Foreskin keratinocyte (primary cell): ENCODE measurements at places on chromosomes 7 and 10. TPM values are rescaled to one million over a fixed set of nuclear protein-coding genes. Genes with fewer than 3 reads are reported as not detected.

The CEP55 gene
- 58.5 and 78.4 TPM in 2 replicates for total RNA-seq

The TIAL1 gene
- total RNA-seq: 107 and 116 TPM in 2 replicates

The UBE2D1 gene
- 16.4 and 16.6 TPM in 2 replicates for total RNA-seq

The MRPS17 gene
- 16.6 and 19.1 TPM in 2 replicates for total RNA-seq

The GATAD1 gene
- total RNA-seq: 11.7 and 13.6 TPM in 2 replicates

The TCTN3 gene
- 29.8 and 33.9 TPM in 2 replicates for total RNA-seq

The TMEM243 gene
- 24.9 and 25.2 TPM in 2 replicates for total RNA-seq

The CTAGE8 gene
- 4.7 and 5.1 TPM in 2 replicates for total RNA-seq

The BBIP1 gene
- 20.7 and 22.5 TPM in 2 replicates for total RNA-seq

The INA gene
- total RNA-seq: 0.85 and 1.5 TPM in 2 replicates

The MYO3A gene
- total RNA-seq: not detected in 2 replicates

The LIPK gene
- total RNA-seq: not detected in 2 replicates

The CYP2C8 gene
- 0.07 TPM in 1 of 2 replicates, not detected in the other for total RNA-seq

The PRF1 gene
- not detected in 2 replicates for total RNA-seq

The EPHA1 gene
- 35.0 and 38.9 TPM in 2 replicates for total RNA-seq

The SCD gene
- total RNA-seq: 1,312 and 1,467 TPM in 2 replicates

GRCh38 chr10:80382989-80383388 is 25.4 kb upstream of the PRXL2A start:
- DNase-seq: peak; percentile 22

- DNase-seq: no peak
Observed at GRCh38 chr10:127039435-127039834, 134.2 kb downstream of the DOCK1 start.

- DNase-seq: no peak
Observed at GRCh38 chr10:1335642-1336041, 279.5 kb downstream of the WDR37 start.

DNA sequence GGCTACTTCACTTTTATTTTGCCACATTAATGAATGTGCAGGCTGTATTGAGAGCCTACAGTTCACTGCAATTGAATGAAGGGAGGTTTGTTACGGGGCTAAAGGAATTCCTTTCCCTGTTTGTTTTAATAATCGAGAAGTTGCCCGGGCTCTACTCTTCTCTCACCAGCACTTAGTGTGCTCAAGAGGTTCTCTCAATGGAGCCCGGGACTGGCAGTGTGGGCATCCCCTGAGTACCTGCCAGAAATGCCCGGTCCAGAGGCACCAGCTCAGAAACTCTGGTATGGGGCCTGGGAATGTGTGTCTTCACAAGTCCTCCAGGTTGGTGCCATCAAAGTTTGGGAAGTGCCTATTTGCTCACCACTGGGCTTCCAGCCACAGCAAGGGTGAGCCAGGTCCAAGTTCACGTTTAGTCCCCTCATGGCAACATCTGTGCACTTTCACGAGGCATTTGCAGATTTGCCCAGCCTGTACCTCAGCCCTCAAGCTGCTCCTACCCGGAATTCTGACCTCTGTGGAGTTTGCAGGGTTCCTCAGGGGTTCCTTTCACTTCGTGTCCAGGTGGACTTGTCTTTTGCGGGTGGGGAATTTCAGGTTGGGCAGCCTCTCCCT is 622.4 kb downstream of the SDK1 start:
- no peak for DNase-seq

GRCh38 chr10:35639021-35639727 is 2.9 kb downstream of the FZD8 start:
- DNase-seq: no peak

DNA sequence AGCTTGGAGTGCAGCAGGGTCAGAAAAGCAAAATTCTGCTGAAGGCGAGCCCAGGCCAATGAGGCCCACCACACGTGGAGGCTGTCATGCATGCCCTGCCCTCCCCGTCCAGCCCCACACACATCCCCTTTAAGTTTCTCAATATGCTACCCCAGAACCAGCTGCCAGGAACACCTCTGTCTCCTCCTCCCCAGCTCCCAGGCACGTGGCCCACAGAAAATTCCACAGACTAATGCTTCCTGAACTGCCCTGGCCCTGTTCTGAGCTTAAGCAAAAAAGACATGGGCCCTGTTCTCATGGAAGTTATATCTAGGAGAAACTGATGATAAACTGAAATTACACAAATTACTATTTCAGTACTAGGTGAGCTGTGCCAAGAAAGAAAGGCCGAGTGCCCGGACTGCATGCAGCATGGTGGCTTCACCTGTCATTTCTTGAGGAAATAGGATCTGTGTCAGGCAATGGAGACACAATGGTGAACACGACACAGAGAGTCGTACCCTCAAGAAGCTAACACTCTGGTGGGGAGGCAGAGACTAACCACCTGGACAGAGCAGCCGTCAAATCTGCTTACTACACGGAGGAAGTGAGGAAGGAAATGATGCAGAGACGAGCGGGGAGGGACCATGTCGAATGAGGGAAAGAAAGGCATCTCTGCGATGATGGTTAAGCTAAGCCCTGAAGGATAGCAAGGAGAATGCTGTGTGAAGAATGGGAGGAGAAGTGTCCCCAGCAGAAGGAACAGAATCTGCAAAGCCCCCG is 44.5 kb downstream of the PODXL start:
- DNase-seq: no peak

GRCh38 chr10:501596-501995 is 187.9 kb downstream of the DIP2C start:
- peak; percentile 74 for DNase-seq

DNA sequence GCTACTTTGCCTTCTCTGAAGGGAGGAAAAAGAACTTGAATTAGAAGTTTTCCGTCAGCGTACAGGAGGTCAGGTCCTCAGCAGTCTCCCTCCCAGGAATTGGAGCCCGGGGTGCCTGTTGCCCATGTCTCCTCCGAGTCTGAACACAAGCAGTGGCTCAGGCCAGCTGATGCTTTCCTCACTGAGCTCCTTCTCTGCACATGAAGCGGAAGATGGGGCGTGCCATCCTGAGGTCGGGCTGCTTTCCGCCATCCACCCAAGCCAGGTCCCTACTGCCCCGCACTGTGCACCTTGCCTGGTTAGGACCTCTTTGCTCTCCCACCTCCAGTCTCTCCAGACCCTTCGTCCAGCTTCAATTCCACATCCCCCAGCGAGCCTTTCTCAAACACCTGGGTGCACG is 237.5 kb downstream of the CELF2 start:
- DNase-seq: no peak

DNA sequence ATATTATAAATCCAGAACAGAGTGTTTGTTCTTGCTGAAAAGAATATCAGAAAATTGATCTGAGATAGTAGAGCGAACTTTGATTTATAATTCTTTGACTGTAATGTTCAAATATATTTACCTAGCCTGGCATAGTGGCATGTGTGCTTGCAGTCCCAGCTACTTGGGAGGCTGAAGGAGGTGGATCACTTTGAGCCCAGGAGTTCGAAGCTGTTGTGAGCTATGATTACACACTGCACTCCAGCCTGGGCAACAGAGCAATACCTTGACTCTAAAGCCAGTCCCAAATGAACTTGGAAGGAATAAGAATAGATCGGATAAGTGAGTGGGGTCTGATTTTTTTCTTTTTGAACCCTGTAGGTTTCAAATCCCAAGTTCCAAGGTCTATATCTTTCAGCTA is 23.5 kb downstream of the GNG11 start:
- DNase-seq: no peak

DNA sequence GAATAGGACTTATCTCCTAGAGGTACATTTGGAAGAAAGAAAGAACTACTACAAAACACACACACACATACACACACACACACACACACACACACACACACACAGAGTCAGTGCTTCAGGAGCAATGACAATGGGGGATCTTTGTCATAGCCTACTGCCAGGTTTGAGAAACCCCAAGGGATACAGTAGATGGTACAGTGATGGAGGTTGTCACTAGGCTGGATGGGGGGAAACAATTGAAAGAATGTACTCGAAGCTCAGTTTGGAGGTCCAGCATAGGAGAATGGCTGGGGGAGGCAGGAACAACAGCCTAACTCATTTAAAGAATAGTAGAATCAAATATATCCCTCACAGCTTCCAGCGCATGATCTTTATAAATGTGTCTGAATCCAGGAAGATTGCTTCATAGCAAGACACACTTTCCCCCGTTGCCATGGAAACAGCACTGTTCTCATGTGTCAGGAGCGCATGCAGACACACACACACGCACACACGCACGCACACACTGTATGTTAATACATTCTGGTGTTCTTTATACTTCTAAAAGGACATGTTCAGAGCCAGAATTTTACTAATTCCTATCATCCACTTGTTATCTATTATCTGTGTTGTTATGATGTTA is 32.6 kb upstream of the ZNRF2 start:
- DNase-seq: no peak

GRCh38 chr7:39432807-39433416 is 133.3 kb upstream of the YAE1 start:
- no peak for DNase-seq

DNA sequence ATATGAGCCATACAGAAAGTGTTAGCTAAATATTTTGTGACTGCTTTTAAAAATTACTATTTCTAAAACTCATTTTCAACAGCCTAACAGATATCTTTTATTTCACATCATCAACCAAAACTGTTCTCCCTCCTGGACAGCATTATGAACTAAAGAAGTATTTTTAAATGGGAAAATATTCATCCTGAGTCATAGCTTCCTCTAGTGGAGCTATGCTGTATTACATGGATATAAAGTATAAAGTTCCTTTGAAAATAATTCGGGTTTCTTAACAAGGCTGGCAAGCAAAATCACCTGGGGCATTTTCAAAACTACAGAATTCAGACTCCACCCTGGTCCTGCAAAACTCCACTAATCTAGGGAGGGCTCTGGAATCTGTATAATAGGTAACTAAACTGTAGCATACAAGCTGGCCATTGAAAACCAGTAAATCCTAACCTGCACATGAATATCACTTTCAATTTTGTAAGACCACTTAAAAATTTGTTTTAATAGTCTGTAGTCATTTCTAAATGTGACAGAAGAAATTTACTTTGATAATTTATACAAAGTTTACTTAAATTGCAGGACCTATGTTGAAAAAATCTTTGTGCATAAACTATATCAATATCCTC is 53.5 kb downstream of the SCIN start:
- DNase-seq: peak; percentile 31

DNA sequence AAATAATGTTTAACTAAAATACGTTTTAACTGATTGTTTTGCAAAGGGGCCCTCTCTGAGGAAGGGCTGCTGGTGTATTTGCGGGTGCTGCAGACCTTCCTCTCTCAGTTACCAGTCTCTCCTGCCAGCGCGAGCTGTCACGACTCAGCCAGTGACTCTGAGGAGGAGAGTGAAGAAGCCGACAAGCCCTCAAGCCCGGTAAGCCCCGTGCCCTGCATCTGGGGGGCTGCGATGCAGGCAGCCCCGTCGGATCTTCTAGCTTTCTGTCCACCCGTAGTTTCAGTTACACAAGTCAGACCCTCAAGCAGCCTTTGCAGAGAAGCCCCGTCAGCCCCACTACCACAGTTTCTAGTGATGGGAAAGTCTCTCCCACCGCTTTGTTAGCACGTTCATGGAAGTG is 45.1 kb downstream of the UBE3C start:
- DNase-seq: no peak

GRCh38 chr10:86082556-86082955 is 284.0 kb downstream of the GRID1 start:
- DNase-seq: no peak

- DNase-seq: no peak
Observed at GRCh38 chr10:70060389-70060788, 7.7 kb downstream of the MACROH2A2 start.

- peak; percentile 70 for DNase-seq
Observed at GRCh38 chr10:100894033-100894432, 18.7 kb upstream of the SLF2 start.

- no peak for DNase-seq
Observed at GRCh38 chr10:109790647-109791046, 132.7 kb downstream of the XPNPEP1 start.

DNA sequence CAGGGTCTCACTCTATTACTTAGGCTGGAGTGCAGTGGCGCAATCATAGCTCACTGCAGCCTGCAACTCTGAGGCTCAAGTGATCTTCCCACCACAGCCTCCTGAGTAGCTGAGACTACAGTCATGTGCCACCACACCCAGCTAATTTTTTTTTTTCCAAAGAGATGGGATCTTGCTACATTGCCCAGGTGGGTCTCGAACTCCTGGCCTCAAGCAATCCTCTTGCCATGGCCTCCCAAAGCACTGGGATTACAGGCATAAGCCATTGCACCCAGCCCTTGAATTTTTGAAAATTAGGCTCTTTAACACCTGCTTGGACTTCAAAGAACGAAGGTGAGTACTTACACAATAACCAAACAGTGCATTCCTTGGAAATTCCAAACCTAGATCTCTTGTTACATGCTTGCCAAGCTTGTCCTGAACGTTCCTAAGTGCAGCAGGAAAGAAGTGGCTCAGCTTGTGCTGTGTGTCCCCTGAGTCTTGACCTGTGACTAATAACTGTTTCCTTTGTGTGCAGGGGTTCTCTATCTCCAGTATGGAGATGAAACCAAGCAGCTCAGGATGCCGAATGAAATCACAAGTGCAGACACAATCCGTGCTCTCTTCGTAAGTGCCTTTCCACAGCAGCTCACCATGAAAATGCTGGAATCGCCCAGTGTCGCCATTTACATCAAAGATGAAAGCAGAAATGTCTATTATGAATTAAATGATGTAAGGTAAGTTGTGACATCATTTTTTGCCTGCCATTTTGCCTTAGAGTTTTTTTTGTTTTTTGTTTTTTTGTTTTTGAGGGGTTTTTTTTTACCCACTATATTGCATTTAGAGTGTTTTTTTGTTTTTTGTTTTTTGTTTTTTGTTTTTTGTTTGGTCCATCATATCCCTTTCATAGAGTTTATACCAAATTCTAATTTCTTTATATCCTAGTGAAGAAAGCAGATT is 223.8 kb downstream of the KIAA1217 start:
- DNase-seq: no peak

GRCh38 chr7:142401951-142402350 is 144.1 kb upstream of the PRSS58 start:
- no peak for DNase-seq

- no peak for DNase-seq
Observed at GRCh38 chr7:84682543-84682942, 488.0 kb upstream of the SEMA3A start.

DNA sequence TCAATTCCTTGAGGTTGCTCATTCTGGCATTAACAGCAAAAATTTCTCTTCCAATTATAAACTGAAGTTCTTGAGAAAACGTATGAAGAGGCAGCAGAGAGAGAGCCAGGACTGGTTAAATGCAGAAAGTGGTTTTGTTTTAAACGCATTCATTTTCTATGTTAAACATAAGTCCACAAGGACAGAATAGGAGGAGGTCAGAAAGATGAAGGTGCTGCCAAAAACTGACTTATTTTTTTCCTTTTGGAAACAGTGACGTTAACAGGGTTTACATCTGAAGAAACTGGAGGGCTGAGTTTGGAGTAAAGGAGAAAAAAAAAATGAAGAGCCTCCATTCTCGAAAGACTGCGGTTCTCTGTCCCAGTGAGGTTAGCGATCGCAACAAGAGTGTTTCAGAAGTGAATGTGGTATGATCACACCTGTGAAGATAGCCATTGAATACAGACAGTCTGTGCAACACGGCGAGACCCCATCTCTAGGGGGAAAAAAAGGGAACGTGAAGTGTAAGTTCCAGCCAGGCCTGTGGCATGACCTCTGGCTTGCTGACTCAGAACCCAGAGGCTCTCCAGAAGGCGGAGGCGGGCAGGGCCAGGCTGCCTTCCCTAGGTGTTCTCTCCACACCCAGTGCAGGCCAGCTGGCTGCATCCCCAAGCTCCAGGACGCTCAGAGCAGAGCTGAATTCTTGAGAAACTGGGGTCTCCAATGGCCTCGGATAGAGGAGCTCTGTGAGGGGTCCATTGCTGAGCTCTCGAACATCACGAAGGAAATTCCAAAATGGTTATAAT is 84.0 kb downstream of the CHST15 start:
- DNase-seq: no peak
